ENCODE measurements at places on chromosomes 12 and 14. TPM values are rescaled to one million over a fixed set of nuclear protein-coding genes. Genes with fewer than 3 reads are reported as not detected.

CLEC4C gene
- total RNA-seq = not detected

TOMM20L gene
- not detected for total RNA-seq

KIF26A gene
- total RNA-seq = under 0.01 TPM

- DNase-seq = no peak
These were observed 57.9 kb downstream of the GNS start for GRCh38 chr12:64701283-64701682.

DNA sequence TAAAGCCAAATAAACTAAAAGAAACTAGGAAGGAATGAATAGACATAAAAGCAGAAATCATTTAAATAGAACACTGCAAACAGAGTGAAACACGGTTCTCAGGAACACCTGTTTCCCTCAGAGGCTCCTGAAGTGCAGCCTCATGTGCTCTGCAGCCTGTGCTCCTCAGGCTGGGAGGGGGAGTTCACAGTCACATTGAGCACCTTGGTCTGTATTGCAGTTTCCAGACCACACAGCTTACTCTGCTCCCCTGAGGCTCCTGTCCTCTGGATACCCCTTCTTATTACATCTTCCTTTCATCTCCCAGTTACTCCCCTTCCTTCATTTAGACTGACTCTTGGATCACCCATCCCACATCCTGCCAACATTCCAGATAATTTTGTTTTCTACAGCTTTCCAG, 49.7 kb upstream of the DCD start:
- DNase-seq = no peak

DNA sequence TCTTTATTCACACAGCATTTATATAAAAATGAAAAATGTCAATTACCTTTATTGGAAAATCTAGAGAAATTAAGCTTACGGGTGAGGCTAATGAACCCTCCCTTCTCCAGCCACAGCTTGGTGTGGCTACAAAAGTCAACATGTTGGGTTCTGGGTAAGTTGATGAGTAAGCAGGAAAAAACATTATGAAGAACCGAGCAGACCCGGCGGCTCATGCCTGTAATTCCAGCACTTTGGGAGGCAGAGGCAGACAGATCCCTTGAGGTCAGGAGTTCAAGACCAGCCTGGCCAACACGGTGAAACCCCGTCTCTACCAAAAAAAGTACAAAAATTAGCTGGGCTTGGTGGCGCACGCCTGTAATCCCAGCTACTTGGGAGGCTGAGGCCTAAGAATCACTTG, 10.9 kb downstream of the NAA25 start:
- no peak for DNase-seq

- DNase-seq = no peak
These were observed 35.7 kb upstream of the ACTN1 start for GRCh38 chr14:69014829-69015259.
